Natural killer cell (primary cell): ENCODE measurements at places on chromosomes 3 and 15. TPM values are rescaled to one million over a fixed set of nuclear protein-coding genes. Genes with fewer than 3 reads are reported as not detected.
A peak's percentile ranks its signal among the peaks of the same experiment; 100 is the strongest.

- H3K27me3 ChIP-seq: no peaks in the 10 kb centered on the region
- no peaks in the 10 kb centered on the region for H3K4me1 ChIP-seq
- no peaks in the 10 kb centered on the region for H3K36me3 ChIP-seq
- H3K27ac ChIP-seq: no peak overlapping the region
These were observed 215.5 kb upstream of the RORA start for GRCh38 chr15:61444585-61444984.

Gene TMEM45A
- 0.23 TPM for total RNA-seq

DNA sequence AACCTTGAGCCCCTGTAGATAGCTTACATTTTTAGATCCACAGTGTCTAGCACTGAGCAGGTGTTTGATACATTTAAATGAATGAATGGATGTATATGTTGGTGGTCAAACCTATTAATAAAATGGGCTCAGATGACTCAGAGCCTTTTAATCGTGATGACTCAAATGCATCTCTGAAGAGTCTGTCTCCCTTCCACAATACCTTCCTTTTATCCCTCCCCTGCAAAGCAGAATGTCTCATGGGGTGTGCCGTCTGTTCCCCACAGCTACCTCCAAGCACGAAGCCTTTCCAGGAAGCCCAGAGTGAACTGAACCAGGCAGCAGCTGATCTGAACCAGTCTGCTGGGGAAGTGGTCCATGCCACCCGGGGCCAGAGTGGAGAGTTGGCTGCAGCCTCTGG, 303.5 kb upstream of the TPM1 start:
- H3K27me3 ChIP-seq: no peaks in the 10 kb centered on the region
- H3K27ac ChIP-seq: no peak overlapping the region
- H3K4me1 ChIP-seq: no peaks in the 10 kb centered on the region
- H3K36me3 ChIP-seq: no peaks in the 10 kb centered on the region
- H3K4me3 ChIP-seq: no peak overlapping the region

DNA sequence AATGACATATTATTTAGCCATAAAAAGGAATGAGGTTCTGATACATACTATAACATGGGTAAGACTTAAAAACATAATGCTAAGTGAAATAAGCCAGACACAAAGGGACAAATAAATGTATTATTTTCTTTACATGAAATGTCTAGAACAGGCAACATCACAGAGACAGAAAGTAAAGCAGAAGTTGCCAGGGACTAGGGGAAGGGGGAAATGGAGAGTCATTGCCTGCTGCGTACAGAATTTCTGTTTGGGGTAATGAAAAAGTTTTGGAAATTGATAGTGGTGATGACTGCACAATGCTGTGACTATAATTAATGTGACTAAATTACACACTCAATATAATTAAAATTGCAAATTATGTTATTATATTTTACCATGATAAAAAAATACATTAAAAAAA, 99.9 kb downstream of the ANO10 start:
- H3K4me1 ChIP-seq: no peaks in the 10 kb centered on the region
- H3K4me3 ChIP-seq: no peak overlapping the region
- no peak overlapping the region for H3K27ac ChIP-seq

Gene ROBO1
- total RNA-seq: 0.07 TPM

Gene LDHAL6B
- not detected for total RNA-seq

Gene DZIP1L
- not detected for total RNA-seq

Gene SHF
- total RNA-seq: 2.4 TPM

- no peaks in the 10 kb centered on the region for H3K36me3 ChIP-seq
- H3K4me3 ChIP-seq: no peak overlapping the region
- H3K27me3 ChIP-seq: no peaks in the 10 kb centered on the region
- no peak overlapping the region for H3K27ac ChIP-seq
- no peaks in the 10 kb centered on the region for H3K4me1 ChIP-seq
- no peak for DNase-seq
These were observed 84.8 kb downstream of the GTPBP8 start for GRCh38 chr3:113075588-113075987.

DNA sequence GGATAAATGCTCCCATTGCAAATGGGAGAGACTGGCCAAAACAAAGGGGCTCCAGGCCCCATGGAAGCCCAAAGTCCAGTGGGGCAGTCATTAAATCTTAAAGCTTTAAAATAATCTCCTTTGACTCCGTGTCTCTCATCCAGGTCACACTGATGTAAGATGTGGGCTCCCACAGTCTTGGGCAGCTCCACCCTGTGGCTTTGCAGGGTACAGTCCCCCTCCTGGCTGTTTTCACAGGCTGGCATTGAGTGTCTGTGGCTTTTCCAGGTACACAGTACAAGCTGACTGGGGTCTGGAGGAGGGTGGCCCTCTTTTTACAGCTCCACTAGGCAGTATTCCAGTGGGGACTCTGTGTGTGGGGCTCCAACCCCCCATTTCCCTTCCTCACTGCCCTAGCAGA, 45.9 kb downstream of the NIPA2 start:
- H3K36me3 ChIP-seq: no peaks in the 10 kb centered on the region
- no peak overlapping the region for H3K4me3 ChIP-seq
- H3K27me3 ChIP-seq: no peaks in the 10 kb centered on the region
- DNase-seq: peak; percentile 28
- no peak overlapping the region for H3K27ac ChIP-seq

Gene PIK3CB
- 18.0 TPM for total RNA-seq

DNA sequence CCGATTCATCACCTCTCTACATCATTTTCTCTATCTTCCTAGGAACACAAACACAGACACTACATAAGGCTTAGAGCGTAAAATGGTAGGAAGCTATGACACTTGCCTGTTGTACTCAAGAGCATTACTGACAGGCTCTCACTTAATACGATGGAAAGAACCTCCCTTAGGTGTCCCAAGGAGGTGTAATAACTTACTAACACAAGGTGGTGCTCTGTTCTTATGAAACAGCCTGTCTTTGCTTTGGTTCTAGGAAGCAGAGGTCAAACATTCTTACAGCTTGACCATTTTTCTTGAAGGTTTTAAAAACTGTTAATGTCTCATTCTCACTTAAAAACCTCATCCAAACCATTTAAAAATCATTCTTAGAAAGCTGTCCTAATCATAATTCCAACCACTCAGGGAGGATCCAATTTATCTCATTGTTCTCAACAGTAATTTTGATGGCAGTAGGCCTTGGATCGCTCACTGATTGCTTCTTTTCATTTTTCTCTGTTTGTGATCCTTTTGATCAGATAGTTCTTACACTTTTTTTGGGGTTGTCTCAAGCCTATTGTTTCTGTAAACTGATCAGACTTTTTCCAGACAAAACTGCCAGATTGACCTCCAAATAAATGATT, 317.8 kb upstream of the AGTR1 start:
- no peaks in the 10 kb centered on the region for H3K36me3 ChIP-seq
- no peak for DNase-seq
- no peaks in the 10 kb centered on the region for H3K4me1 ChIP-seq
- no peak overlapping the region for H3K4me3 ChIP-seq
- H3K27me3 ChIP-seq: no peaks in the 10 kb centered on the region
- H3K27ac ChIP-seq: no peak overlapping the region

- H3K36me3 ChIP-seq: no peaks in the 10 kb centered on the region
- no peak for DNase-seq
- no peak overlapping the region for H3K27ac ChIP-seq
- no peak overlapping the region for H3K4me3 ChIP-seq
These were observed 4.1 kb downstream of the LOXL1 start for GRCh38 chr15:73930371-73930770.

GRCh38 chr3:188497021-188497420, 343.1 kb downstream of the LPP start:
- no peaks in the 10 kb centered on the region for H3K4me1 ChIP-seq
- H3K27me3 ChIP-seq: no peaks in the 10 kb centered on the region
- H3K36me3 ChIP-seq: no peaks in the 10 kb centered on the region

- no peaks in the 10 kb centered on the region for H3K27me3 ChIP-seq
- H3K4me3 ChIP-seq: peak overlapping the region; percentile 64
- no peak for DNase-seq
These were observed 8.7 kb downstream of the DISP2 start for GRCh38 chr15:40366457-40367370.

DNA sequence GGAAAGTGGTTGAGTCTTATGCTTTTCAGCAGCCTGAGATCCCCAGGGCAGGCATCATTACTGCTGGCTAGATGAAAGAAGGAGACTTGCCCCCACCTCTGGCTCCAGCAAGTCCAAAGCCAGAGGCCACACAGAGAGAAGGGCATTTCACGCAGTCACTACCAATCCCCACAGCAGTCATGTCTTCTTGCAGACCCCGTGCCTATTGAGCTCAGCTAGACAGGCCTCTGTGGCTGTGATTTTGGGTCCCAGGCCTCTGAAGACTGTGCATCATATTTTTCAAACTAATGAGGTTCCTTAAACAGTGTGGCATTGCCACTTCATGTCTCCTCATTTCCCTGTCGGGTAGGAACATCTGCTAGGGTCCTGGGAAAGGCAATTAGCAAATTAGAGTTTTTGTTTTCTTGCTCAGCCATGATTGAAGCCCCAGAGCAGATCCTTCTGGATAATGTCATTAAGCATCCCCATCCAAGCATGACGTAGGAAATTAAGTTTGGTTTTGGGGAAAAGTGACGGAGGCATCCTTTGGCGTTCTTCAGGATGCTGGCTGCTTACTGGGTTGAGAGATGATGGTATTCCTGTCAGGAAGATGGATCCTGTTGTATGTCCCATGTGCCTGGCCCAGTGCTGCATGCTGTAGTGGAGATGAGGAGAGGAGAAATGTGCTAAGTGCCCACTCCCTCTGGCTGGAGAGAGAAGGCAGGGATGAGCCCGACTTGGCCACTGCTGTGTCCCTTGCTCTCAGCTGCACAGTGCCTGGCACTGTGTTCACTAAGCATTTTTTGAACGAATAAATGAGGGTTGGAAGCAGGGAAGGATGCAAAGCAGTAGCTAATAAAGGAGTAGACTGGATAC, 7.0 kb downstream of the SPSB4 start:
- no peaks in the 10 kb centered on the region for H3K4me1 ChIP-seq
- H3K27ac ChIP-seq: no peak overlapping the region
- no peak for DNase-seq
- H3K27me3 ChIP-seq: peaks cover 6% of the 10 kb centered on the region

Gene BCL2A1
- 16.5 TPM for total RNA-seq

- H3K27ac ChIP-seq: no peak overlapping the region
- DNase-seq: no peak
- H3K27me3 ChIP-seq: no peaks in the 10 kb centered on the region
- H3K4me3 ChIP-seq: no peak overlapping the region
- no peaks in the 10 kb centered on the region for H3K4me1 ChIP-seq
- H3K36me3 ChIP-seq: no peaks in the 10 kb centered on the region
These were observed 58.5 kb downstream of the RPL22L1 start for GRCh38 chr3:170811515-170811914.

GRCh38 chr15:98609144-98609852, 39.0 kb upstream of the IGF1R start:
- no peak for DNase-seq
- no peak overlapping the region for H3K4me3 ChIP-seq
- H3K27ac ChIP-seq: no peak overlapping the region
- no peaks in the 10 kb centered on the region for H3K4me1 ChIP-seq

Gene WDR49
- total RNA-seq: 1.4 TPM

- no peak overlapping the region for H3K4me3 ChIP-seq
- no peak for DNase-seq
- peaks cover 5% of the 10 kb centered on the region for H3K27me3 ChIP-seq
- no peaks in the 10 kb centered on the region for H3K36me3 ChIP-seq
- no peak overlapping the region for H3K27ac ChIP-seq
These were observed 7.7 kb downstream of the IGDCC4 start for GRCh38 chr15:65414841-65415621.

DNA sequence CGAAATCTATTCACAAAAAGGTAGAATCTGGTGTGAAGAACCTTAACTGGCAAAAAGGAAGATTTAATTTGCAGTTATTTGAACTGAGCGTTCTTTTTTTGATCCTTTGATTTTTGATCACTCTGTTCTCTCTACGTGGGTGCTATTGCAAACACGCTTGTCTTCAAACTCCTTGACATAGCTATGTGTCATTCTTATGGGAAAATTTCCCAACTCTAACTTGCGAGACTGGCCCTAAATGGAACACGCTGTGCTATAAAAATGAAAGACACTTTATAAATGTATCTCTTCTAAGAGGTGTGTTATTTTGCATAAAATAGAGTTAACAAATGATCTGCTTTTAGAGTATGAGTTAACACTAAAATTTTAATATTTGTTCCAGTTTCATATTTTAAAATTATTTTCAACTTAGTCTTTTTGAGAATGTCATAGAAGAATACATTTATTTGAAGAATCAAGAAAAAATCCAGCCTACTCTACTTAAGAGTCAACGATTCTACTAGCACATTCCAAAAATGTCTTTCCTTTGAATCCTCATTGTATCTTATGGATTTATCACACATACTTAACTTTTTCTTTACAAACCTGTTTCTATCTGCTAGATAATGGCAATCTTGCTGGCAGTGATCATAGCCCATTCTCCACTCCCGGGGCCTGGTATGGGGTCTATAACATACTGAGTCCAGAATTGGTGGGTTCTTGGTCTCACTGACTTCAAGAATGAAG, 610.0 kb upstream of the TBL1XR1 start:
- no peaks in the 10 kb centered on the region for H3K4me1 ChIP-seq
- no peaks in the 10 kb centered on the region for H3K36me3 ChIP-seq
- H3K4me3 ChIP-seq: no peak overlapping the region
- DNase-seq: no peak

- peaks cover 21% of the 10 kb centered on the region for H3K4me1 ChIP-seq
- H3K36me3 ChIP-seq: peaks cover 2% of the 10 kb centered on the region
These were observed 10.5 kb downstream of the SQOR start for GRCh38 chr15:45645026-45645980.

DNA sequence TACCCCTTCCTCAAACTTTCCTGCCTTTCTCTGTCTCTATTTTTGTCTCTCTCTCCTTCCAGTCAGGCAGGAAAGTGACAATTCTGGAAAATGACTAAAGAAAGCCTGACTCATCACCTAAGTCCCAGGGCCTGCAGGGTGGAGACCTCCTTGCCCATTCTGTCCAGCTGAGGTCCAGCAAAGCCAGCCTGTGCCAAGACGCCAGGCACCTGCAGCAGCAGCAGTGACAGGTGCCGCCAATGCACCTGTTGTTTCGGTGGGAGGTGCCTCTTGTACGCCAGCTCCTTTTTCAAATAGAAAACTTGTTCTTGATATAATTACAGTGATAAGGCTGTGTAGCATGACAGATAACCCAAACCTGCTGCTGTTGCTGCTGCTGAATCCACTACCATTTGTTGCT, 501.3 kb downstream of the NTRK3 start:
- DNase-seq: no peak
- H3K36me3 ChIP-seq: no peaks in the 10 kb centered on the region
- no peaks in the 10 kb centered on the region for H3K4me1 ChIP-seq
- H3K27me3 ChIP-seq: no peaks in the 10 kb centered on the region
- H3K27ac ChIP-seq: no peak overlapping the region

- no peak overlapping the region for H3K27ac ChIP-seq
- H3K27me3 ChIP-seq: no peaks in the 10 kb centered on the region
- no peak for DNase-seq
- no peaks in the 10 kb centered on the region for H3K4me1 ChIP-seq
- H3K36me3 ChIP-seq: no peaks in the 10 kb centered on the region
These were observed 742.4 kb downstream of the NAALADL2 start for GRCh38 chr3:175601521-175601920.
